ENCODE measurements at places on chromosomes 2 and 18.
A peak's percentile ranks its signal among the peaks of the same experiment; 100 is the strongest.

GRCh38 chr18:62486290-62486964 is 36.4 kb upstream of the ZCCHC2 start:
- DNase-seq = no peak

DNA sequence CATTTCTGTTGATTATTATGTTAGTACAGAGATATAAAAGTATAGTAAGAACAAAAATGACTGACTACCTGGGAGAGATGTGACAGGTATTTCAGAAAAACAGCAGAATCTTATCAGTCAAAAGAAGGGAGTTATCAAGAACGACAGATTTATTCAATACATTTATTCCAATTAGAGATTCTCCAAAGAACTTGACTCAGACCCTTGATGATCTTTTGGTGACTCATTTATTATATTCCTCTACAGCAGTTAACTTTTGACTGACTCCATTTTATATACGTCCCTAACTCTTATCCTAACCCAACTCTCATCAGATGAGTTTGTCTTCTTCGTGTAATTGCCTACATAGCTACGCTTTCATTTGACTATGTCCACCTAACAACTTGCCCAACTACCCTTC is 91.1 kb downstream of the C2orf74 start:
- DNase-seq = no peak

GRCh38 chr2:165902934-165903333 is 50.6 kb downstream of the TTC21B start:
- DNase-seq = no peak

DNA sequence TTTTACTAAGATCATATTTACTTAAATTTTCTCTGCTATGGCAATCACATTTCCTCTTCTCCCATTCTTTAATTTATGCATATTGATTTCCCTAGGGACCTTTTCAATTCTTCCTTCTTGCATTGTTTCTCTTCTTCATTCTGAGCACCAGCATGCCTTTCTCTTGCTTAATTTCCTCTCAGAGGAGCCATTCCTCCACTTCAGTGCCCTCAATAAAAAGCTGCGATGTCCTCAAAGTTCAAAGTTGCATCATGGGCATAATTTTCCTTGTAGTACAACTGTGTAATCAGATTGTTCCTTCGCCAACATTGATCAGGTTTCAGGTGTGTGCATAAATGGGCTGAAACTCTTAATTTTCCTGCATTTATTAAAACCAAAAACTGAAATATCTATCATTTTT is 21.8 kb upstream of the CD226 start:
- no peak for DNase-seq

GRCh38 chr18:28108254-28108653 is 68.7 kb downstream of the CDH2 start:
- no peak for DNase-seq

GRCh38 chr18:69795791-69796190 is 151.9 kb downstream of the CD226 start:
- no peak for DNase-seq

- peak; percentile 71 for DNase-seq
Measured at GRCh38 chr2:25294573-25295462, 46.9 kb downstream of the DNMT3A start.

DNA sequence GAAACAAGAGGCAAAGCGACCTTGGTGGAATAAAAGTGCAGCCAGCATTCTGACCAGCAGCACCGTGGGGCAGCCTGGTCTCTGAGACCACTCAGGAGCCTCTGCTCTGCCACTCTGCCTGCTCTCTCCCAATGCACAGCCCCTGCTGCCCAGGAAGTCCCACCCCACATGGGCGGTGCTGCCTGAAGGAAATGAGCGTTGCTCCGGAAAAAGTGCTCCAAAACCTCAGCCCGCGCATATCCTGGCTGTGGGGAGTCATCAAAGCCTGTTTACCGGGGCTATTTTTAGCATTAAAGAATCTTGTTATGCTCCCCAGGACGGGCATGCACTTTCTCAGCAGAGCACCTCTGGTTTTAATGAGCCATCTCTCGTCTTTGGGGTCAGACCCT is 54.5 kb downstream of the EPAS1 start:
- DNase-seq = no peak

DNA sequence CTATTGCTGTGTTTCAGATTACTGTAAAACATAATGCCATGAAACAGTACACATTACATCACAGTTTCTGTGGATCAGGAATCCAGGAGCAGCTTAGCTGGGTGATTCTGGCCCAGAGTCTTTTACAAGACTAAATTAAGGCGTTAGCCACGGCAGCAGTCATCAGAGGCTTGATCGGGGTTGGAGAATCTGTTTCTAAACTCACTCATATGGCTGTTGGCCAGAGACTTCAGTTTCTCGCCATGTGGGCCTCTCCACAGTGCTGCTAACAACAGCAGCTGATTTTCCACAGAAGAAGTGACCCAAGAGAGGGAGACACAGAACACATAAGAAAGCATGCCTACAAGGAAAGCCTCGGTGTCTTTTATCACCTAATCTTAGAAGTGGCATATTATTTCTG is 89.2 kb upstream of the MYO3B start:
- DNase-seq = no peak

DNA sequence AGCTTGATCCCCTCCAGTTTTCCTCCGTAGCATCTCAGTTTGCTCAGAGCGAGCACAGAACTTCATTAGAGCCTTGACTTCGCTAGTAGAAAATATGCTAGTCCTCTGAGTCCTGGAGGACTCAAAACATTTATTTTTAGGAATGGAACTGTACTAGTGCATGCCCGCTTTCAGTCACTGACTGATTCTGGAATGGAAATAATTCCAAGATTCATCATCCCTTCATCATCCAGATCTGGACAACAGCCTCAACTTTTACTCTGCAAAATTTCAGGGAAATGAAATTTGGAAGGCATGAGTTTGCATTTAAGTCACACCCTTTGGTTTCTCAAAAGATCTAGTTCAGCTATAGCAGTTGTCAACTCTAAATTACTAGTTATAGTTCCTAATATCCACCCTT is 304.6 kb downstream of the XIRP2 start:
- no peak for DNase-seq

DNA sequence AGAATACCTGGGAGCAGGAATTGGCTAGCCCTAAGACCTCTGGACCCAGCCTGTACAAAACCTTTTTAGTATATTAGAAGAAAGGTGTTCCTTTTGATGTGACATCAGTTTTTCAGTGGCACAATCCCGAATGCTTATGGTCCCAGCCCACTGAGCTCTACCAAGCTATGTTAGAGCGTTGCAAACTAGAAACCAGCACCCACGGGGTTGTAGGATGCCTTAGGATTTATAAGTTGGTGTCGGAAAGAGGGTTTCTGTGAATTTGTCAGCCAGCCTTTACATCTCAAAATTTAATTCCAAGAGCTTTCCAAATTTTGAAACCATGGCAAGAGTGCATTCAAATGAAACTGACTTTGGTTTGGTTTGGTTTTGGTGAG is 499 bp upstream of the LMAN1 start:
- DNase-seq = no peak

- DNase-seq = no peak
Measured at GRCh38 chr2:41716497-41716896, 331.3 kb upstream of the PKDCC start.

DNA sequence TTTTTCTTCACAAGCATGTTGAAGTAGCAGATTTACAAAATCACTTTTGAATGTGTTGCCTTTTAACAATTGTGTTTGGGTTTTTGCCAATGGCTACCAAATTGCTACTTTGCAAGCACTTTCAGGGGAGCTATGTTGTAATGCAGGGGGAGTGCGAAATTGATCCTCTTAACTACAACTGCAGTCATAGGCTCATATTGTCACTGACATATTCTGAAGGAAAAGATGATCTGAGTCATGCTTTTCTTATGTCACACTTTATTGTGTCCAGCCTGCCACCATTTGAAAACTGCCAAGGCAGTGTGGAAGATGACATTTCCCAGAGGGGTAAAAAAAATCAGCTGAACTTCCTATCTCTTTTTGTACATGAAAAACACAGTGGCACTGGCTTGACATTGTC is 74.9 kb downstream of the GPD2 start:
- DNase-seq = no peak

DNA sequence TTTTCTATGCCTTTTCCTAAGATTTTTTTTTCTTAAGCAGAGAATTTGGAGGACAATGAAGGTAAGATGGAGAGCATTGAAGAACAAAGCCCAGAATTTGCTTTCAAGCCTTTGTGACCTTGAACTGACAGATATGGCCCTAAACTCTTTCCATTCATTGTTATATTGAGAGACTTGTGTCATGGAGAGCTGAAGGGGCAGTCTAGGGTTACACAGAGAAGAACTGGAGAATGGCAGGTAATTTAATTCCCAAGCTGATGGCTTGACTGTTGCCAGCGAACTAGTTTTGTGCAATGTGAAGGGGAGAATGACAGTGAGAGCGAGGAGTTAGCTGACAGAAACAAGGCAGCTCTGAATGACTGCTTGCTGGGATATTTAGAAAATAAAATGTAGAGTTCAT is 1344.2 kb downstream of the LRP1B start:
- DNase-seq = no peak

DNA sequence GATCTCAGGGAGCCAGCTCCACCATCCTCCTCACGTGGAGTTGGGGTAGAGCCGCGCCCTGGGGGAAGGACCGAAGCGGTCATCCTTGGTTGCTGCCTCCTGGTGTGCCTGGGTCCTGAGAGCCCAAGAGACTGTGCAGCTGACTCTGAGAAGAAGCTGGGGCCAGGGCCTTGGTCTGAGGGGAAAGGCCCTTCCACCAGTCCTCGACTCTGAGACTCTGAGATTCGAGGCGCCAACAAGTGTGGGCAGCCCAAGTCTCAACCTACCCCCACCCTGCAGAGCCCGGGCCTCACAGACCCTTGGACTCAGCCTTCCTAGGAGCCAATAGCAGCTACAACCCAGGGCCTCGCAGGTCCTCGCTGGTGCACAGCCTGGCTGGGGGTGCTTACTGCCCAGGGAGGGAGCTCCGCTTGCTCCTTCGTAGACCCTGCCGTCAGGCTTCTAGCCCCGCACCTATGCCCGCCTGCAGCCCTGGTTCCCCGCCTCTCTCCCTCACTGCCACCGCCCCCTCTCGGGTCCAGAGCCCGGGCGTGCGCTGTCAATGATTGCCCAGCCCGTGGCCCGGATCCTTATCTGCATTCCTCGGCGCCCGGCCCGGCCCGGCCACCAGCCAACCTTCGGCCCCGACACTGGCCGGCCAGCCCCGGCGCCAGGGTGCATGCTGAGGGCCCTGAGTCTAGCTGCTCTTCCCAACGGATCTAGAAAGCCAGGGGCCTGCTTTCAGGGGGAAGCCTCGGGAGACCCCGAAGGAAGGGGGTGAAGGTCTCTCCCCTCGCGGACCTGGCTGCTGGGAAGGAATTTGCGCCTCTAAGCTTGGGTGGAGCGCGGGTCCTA is 2.0 kb downstream of the IHH start:
- no peak for DNase-seq

- DNase-seq = no peak
Measured at GRCh38 chr2:34936089-34936488, 1337.0 kb upstream of the FAM98A start.

GRCh38 chr2:65491381-65491905 is 59.0 kb upstream of the SPRED2 start:
- DNase-seq = no peak

DNA sequence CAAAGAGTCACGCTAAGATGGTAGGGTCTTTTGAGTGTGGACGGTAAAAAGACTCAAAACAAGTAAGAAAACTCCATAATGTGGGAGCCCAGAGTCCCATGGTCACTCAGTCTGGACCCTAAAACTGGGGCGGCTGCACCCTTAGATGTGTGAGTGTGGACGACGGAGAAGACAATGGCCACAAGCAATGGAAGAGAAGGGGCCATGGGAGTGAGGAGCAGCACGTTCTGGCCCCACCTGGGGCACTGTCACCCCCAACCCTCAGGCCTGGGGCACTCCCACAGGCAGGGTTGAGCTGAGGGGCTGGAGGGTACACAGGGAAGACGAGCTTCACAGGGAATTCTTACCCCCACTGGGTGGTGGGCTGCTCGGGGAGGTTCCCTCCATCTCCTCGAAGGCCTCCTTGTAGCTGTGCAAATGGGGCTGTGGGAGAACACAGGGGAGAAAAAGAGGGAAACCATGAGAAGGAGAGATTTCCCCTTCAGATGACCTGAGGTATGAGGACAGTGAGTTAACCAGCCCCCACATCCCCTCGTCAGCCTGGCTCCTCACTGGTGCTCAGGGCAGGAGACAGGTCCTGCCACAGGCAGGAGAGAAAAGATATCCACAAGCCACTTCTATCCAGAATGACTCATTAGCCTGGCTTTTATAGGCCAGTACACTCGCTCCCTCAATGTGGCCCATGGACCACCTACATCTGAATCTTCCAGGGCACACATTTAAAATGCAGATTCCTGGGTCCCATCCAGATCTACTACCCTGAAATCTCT is 167.9 kb downstream of the TNS1 start:
- DNase-seq = no peak

- DNase-seq = no peak
Measured at GRCh38 chr2:157932480-157933159, 56.5 kb upstream of the ACVR1 start.

- no peak for DNase-seq
Measured at GRCh38 chr2:81436256-81436655, 1131.7 kb upstream of the LRRTM1 start.

- no peak for DNase-seq
Measured at GRCh38 chr2:40758401-40759155, 306.7 kb upstream of the SLC8A1 start.

GRCh38 chr2:199339891-199340605 is 117.7 kb downstream of the SATB2 start:
- DNase-seq = no peak

DNA sequence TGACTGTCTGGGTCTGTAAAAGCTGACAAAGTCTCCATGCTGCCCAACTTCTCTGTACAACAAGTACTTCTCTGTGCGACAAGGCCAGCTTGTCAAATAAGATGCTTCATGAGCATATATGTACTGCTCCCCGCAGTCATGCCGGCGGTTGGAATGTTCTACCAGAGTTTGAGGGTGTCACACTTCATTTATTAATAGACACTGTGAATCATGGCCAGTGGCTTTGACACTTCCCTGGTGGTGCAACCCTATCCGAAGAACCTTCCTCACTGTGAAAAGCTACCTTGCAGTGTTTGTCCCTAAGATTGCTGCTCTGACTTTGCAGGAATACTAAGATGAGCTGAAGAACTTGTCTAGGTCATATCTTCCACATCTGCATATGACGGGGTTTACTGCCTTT is 120.9 kb upstream of the NRP2 start:
- no peak for DNase-seq

GRCh38 chr2:217983276-217984233 is 19.2 kb downstream of the TNS1 start:
- DNase-seq = no peak

- DNase-seq = no peak
Measured at GRCh38 chr2:193679847-193680246, 1485.1 kb upstream of the TMEFF2 start.

- DNase-seq = no peak
Measured at GRCh38 chr2:118645876-118646275, 201.6 kb downstream of the EN1 start.

DNA sequence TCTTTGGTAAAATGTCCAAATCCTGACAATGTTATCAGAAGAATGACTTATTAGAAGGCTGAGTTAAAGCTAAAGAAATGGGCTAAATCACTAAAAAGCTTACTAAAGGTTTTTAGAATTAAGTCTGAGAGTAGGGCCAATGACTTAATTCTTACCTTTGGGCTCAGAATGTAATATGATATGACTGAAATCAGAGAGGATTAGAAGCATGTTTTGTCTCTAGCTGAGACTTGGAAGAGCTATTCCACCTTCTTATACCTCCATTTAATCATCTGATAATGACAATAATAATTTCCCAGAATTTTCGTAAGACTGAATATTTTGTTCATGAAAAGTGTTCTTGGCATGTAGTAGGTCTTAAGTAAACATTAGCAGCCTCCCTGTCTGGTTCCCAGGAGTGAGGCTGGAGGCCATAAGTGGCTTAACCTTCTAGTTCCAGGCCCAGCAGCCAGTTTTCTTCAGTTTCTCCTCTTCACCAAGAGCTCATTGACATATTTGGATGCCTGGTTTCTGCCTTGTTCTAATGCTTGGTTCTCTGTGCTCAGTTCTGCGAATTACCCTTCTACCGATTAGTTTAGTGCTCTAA is 25.5 kb upstream of the E2F6 start:
- no peak for DNase-seq

Data from hippocampal formation (tissue), 2 donors.